Kidney glomerular epithelial cell (primary cell): ENCODE measurements at places on chromosomes 7 and 10.

DNA sequence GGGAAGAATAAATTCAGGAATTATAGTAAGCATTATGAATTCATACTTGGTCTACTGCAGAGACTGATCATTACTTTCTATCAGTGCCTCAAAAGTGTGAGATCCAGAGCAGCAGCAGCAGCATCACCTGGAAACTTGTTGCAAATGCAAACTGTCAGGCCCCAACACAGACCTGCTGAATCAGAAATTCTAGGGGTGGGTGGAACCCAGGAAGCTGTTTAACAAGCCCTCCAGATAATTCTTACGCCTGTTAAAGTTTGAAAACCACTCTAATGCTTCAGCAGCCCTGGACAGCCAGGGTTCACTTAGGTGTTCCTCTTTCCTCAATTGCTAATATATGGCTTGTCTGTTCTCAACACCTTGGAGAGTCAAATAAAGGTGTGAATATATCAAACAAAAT, 19.5 kb downstream of the CACUL1 start:
- no peak for DNase-seq

GRCh38 chr7:34776748-34777358, 118.8 kb downstream of the NPSR1 start:
- DNase-seq = no peak

DNA sequence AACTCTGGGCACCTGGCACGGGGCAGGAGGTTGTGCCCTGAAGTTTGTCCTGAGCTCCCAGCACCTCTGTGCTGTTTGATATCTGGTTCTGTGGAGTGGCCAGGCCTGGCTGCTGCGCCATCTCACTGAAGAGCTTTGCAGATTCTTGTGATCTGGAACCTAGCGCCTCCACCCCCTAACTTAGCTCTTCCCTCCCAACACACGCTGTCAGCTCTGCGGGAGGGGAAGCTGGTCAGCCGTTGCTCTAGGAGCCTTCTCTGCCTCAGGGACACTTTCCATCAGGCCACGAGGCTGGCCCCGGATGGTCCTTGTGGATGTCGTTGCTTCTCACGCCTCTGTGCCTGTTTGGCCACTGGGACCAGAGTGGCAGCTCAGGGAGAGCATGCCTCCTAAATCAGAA, 213.2 kb downstream of the CCDC3 start:
- no peak for DNase-seq

GRCh38 chr7:147700702-147701101, 889.9 kb upstream of the C7orf33 start:
- DNase-seq = no peak

- no peak for DNase-seq
Measured at GRCh38 chr7:102228935-102229334, 57.7 kb upstream of the SH2B2 start.
